BJ (cell line): ENCODE measurements at places on chromosomes 6 and 20.

DNA sequence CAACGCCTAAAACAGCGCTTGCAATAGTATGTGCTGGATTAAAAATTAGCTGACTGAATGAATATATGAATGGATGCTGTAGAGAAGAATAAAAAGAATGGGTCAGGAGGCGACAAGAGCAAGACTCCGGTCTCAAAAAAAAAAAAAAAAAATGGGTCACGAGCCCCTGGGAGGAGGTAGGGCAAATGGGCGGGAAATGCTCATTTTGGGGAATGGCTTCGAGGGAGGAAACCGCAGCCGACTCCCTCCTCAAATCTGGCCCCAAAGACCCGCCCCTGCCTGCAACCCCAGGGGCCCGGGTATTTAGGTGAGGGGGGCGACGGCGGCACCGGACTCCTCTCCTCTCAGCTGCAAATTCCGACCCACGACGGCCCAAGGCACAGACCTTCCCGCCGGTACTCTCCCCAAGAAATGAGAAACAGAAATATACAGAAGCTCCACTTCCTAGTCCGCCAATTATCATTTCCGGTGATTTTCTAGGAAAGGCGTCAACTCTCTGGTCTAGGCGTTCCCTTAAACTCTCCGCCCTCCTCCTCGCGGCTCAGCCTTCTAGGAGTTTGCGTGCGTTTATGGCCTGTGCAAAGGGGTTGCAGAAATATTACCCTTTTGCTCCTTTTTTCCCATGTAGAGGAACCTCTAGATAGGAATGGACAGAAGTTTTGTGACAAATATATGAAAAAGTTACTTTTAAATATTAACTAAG is at the start of gene ZNF311:
ZNF311 (minus strand) TSS at position 133 of the 703 bp plus-strand sequence. CDS start 1,361 bp downstream, outside the sequence.
- DNase-seq = no peak

DNA sequence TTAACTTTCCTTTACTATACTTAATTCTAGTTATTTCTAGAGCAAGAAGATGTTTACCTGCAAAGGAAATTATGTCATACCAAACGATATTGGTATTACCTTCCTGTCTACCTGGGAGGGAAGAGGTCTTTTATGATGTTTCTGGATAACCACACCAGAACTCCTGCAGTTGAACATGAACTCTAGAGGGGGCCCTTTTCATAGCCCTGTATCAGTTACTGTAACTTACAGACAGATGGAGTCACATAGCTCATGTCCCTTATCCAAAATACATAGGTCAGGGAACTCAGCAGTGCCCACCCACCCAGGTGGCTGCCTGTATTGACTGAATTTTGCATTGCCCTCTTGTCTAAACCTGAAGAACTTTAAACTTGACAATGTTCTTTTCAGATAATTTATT is 35.1 kb upstream of the MYL9 start:
- DNase-seq = no peak

GRCh38 chr20:37223053-37223452 is 38.6 kb downstream of the GHRH start:
- DNase-seq = peak; percentile 47

GRCh38 chr6:33634161-33634727 is 13.1 kb downstream of the ITPR3 start:
- no peak for DNase-seq

GRCh38 chr6:157486572-157486971 is 105.6 kb downstream of the ZDHHC14 start:
- DNase-seq = no peak

DNA sequence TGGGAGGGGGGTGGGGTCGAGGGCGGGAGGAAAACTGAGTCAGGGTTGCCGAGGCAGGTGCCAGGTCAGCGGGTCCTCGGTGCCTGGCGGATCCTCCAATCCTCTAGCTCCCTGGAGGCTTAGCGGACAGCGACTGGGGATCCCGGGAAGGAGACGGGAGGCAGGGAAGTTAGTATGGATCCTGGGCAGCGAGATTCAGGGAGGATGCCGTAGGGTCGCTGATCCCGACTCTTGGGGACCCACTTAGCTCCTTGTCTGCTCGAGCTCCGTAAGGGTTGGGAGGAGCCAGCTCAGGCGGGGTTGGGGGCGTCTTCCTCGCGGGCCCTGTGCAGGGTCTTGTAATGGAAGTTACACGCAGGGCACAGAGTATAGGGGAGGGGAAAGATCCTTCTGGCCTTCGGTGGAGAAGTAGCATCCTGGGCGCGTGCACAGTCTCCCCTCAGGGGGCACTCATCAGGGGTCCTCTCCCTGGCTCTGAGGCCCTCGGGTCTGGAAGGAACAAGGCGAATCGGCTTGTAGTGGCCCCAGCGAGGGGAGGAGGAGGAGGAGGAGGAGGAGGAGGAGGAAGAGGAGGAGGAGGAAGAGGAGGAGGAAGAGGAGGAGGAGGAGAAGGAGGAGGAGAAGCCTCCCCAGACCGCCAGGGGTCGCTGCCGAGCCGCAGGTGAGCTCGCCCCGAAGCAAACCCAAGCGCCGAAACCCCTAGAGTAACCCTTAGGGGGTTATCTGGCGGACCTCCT is 6.4 kb upstream of the SLC12A5 start:
- no peak for DNase-seq

DNA sequence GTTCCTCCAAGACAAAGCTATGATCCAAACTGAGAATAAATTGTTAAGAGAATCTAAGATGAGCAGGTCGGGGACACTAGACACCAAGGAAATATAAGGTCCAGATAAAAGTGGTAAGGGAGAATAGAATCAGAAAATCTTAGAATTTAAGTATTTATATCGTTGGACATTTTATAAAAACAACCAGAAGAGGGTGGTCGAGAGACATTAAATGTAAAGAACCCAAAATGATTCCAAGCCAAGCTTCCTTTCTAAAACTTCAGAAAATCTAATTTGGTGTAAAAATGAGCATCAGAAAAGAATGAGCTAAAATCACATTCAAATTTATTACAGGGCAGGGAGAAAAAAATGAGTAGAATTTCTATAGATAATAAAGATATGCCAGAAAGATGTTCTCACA is 97.8 kb upstream of the OGFRL1 start:
- DNase-seq = no peak

GRCh38 chr6:20433321-20433720 is 31.6 kb downstream of the E2F3 start:
- DNase-seq = no peak

DNA sequence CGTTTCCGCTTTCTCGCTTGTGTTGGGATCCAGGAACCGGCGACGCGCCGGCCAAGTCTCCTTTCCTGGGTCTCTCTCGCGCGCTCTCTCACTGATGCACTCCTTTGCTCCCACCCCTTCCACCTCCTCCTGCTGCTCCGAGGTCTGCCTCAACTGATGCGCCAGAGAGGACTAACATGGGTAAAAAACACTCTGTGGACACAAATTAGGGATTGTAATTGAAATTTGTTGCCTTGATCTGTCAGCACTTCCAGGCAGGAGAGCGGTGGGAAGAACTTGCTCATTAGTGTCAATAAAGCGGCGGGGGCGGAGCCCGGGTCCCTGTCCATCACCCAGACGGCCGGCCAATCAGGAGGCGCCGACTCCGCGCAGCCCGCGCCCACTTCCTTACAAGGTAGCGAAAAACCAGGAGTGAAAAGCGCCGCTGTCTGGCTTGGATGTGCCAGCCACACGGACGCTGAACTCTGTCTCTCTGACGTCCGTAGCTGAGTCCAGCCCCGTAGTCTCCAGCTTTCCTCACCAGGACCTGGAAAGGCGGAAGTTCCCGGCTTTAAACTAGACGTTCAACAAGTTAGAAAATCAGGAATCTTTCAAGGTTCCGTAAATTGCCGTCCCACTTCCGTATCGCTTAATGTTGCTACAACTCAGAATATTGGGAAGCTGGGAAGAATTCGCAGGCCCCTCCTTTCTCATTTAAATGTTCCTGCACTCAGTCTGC is at the start of gene TBX18:
TBX18 (minus strand) TSS at position 267 of the 718 bp plus-strand sequence. CDS start 417 bp downstream, outside the sequence.
- DNase-seq = peak; percentile 92

DNA sequence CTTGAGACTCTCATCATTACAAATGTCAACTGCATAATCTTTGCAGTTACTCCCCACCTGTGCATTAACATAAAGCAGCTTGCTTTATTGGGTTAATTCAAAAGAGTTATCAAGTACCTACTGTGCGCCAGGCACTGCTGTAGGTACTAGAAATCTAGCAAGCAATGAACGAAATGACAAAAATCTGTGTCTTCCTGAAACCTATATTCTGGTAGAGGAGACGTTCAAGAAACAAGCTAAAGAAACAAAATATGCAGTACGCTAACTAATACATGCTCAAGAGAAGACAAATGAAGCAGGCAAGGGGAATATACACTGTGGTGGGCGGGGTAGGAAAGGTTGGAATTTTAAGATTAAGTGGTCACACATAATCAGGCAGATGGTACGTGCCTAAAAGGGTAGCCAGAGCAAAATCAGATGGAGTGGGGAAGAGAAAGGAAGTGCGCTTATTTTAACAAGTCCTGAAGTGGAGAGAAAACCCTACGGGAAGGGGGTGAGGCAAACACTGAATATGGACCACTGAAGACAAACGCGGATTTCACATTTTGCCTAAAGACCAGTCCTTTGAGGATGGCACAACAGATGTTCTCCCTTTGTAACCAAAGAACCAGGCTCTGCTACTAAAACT is 1.2 kb downstream of the ELOVL2 start:
- DNase-seq = no peak
